ENCODE measurements at places on chromosomes 16 and 17.
A peak's percentile ranks its signal among the peaks of the same experiment; 100 is the strongest.

DNA sequence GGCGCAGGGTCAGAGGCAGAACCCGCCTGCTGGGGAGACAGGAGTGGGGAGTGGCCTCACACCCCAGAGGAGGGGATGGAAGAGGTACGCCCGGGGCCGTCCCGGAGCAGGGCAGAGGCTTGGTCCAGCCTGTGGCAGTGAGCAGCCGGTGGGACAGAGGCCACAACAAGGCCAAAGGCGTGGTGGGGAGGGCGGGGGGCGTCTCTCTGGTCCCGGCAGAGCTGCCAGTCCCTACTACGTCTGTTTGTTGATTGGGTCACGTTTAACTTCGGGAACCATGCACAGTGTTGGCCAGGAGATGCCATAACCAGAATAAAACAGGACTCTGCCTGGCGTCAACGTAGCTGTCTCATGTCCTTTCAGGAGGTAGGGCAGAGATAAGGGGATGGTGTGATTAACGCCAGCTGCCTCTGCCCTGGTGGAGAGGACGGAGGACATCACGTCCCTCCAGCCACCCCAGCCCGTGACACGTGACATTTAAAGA lies 192.8 kb downstream of the BANP start:
- no peak for DNase-seq

DNA sequence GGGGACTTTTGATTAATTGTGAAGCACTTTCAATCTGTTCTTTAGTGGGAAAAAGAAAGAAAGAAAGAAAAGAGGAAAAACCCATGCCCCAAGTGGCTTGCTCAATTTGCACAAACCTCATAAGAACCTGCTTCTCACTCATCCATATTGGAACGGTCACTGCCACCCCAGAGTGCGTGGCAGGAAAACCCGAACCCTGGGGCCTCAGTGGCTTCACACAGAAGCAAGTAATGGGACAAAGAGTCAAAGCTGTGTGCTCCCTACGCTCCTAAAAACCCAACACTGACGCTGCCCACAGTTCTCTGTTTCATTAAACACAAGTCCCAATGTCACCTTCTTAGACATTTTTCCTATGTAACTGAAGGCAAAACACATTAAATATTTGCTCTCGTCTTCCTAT lies 1.2 kb downstream of the SLC6A4 start:
- no peak for DNase-seq

DNA sequence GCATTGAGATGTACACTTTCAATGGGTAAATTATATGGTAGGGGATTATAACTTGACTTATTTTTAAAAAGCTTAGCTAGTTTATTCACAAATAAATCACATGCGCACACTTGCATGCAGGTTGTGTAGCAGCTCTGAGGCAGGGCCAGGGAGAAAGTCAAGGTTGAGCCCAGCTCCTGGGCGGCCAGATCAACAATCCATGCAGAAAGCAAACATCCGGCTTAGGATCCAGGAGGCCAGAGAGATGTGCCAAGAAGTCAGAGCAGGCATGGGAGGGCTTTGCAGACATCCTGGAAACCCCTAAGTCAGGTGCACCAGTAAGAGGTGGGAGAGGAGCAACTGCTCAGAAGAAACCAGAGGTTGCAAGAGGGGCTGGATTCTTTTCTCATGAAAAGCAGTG lies 186.5 kb downstream of the AXIN2 start:
- no peak for DNase-seq

DNA sequence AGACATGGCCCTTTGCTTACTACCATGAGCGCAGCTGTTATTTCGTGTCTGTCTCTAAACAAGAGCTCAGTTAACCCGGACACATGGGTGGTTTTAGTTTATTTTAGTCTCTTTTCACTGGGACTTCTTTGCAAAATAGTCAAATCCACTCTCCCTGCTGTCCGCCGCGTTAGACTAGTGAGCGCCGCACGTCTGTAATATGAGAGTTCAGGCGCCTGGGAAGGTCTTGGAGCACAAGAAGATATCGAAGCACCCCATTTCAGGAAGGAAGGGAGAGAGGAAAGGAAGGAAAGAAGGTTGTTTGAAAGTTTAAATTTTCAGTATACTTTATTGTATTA lies 111.0 kb upstream of the CHMP6 start:
- DNase-seq, result no peak

DNA sequence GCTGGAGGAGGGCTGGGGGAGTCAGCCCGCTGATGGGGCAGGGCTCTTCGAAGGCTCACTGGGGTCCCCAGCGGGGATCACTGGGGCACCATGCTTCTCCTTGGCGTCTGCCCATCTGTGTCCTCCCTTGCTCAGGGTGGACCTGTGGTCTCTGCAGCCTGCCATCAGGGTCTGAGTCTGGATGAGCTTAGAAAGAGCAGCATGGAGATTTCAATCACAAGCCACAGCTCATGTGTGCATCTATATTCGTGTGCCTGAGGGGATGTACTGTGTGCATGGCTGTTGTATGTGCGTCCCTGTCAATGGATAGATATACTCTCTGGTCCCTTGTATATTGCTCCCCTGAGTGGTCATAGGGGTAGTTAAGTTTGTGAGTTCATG lies 126.6 kb upstream of the SDK2 start:
- no peak for DNase-seq

DNA sequence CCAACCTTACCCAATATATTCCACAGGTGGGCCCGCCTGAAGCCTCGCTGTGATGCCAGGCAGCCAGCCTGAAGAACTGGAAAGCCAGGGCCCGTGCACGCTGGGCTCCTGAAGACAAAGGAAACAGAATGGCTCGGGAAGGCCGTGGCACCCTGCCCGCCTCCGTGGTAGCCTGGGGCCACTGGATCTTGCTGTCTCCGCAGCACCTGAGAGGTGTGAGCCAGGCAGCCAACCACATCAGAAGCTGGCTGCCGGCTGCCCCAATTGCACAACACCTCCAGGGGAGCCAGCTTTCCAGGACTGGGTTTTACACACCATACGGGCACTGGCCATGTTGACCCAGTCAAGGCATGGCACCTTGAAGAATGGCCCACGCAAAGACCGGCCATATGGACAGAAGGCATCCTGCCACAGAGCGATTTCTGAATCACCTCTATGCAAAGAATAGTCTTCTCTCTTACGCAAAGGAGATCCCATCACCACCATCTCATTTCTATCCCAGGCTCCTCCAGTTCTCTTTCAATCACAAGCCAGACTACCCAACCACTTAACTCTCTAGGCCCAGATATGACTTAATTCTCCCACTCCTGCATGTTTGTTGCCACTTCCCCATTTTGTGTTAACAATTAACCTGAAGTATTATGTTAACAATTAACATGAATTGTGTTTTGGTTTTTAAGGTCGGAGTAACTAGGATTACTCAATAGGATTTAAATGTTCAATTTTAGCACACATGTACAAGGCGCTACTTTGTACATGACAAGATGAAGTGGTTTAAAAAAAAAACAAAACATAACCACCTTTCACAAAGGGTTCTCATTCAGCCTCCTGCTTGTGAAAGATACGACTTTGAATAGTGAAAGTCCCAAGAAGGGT lies 32.1 kb downstream of the ZFHX3 start:
- no peak for DNase-seq

GRCh38 chr16:16996827-16997226 lies 473.9 kb downstream of the XYLT1 start:
- no peak for DNase-seq

DNA sequence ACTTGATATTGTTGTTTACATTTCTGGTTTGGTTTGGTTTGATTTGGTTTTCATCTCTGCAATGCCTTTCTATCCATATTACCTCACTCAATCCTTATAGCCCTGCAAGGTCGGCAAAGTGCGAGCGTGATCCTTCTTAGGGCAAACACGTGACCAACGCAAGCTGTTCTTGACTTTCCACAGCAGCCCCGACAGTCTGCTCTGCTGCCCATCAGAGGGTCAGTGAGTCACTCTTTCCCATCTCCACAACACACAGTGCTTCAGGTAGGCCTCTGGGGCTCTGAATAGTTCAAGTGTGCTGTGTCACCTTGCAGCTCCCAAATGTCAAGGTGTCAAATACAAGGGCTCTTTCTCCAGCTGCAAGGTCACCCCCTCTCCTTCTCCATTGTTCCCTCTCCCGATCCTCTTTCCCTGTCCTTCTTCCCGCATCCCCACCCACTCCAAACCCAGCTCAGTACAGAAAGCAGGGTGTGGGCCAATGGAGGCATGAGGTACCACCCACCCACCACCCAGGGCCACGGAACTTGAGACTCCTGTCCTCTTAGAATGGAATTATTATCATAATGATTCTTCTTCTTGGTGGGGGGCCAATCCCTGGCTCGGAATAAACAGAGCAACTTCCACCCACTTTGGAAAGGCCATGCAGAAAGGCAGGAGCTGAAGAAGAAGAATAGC lies 139.7 kb downstream of the SLC39A11 start:
- no peak for DNase-seq

- no peak for DNase-seq
Measured at GRCh38 chr16:3732171-3732570, 14.8 kb upstream of the TRAP1 start.

DNA sequence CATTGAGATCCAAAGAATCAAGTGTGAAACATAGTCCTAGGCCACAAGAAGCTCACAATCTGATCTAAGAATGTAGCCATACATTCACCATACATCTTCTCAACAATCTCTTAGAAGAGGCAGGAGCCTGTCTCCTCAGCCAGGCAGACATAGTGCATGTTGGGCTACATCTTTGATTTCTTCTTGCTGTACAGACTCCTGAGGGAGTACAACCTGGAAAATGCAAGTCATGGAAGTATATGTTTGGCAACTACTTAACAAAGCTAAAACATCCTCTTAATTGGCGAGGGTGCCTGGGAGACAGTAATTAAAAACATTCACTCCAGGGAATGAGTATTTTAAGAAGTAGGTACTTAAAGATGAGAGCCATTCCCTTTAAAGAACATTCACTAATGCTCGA lies 79.2 kb upstream of the NOG start:
- no peak for DNase-seq

GRCh38 chr16:65658787-65659220 lies 536.9 kb upstream of the CDH11 start:
- DNase-seq, result no peak

DNA sequence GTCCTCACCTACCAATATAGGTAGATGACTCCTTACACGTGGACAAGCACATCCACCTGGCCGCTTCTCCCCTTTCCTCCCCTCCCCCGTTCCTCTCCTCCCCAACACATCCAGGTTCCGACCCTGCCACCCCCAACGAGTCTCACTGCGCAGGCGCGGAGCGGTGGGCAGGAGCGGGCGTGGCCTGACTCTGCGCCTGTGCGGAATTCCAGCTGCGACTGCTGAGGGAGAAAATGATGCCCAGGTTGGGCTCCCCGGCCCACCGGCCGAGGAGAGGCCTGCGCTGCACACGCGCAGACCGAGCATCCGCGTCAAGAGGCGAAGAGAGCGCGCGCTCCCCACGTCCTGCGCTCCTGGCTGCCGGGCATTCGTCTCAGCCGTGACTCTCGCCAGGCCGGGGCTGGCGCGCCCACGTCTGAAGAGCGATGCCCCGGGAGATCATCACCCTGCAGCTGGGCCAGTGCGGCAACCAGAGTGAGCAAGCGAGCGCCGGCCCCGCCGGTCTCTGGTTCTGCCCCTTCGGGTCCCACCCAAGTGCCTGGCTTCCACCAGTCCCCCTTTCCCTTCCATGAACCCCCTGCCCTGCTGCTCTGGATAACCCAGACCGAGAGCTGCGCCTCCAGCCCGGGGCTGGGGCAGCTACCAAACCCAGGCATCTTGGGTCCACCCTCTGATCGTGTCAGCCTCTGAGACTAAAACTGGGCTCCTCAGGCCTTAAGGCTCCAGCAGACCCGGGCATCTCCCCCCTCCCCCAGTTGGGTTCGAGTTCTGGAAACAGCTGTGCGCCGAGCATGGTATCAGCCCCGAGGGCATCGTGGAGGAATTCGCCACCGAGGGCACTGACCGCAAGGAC lies at the start of gene TUBG2:
TUBG2 (plus strand) TSS at position 206 of the 853 bp plus-strand sequence; CDS start at position 426, 220 bp downstream.
- DNase-seq, result peak; percentile 97

DNA sequence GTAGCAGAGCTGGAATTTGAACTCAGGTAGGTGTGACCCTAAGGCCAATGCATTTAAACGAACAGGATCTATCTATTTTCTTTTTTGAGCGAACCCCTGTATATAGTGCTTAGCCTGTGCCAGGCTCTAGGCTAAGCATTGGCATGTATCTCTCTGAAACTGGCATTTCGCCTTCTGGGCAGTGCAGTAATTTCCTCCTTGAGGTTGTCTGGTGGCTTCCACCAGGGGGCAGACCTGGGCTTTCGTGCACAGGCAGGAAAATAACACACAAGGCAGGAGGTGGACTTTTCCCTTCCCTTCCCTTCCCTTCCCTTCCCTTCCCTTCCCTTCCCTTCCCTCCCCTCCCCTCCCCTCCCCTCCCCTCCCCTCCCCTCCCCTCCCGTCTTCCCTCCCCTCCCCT lies 34.4 kb upstream of the PRKCB start:
- DNase-seq, result peak; percentile 56

DNA sequence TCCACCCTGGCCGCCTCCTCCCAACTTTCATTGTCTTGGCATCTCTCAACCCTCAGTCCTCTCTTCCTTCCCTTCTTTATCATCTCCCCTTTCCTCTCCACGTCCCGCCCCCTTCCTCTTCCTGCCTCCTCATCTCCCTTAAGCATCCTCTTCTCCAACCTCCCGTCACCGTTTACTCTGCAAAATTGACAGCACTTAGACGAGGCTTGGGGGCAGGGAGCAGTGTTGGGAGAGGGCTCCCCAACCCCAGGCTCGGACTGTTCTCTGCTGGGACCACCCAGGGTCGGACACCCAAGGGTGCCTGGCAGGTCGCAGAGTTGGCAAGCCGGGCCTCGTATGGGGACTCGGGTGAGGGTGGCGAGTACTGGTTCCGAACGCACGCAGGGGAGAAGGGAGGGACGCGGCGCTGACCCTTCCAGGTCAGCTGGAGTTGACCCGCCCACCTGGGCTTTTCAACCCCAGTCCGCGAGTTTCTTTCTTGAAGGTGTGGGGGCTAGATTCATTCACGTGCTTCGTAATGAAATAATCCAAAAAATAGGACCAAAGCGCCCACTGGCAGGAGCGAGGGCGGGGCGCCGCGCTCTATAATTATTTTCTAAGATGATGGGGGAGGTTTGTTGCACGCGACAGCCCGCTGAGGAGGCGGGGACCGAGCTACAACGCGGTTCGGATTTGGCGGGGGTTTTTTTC lies 775 bp upstream of the PAGR1 start:
- no peak for DNase-seq

DNA sequence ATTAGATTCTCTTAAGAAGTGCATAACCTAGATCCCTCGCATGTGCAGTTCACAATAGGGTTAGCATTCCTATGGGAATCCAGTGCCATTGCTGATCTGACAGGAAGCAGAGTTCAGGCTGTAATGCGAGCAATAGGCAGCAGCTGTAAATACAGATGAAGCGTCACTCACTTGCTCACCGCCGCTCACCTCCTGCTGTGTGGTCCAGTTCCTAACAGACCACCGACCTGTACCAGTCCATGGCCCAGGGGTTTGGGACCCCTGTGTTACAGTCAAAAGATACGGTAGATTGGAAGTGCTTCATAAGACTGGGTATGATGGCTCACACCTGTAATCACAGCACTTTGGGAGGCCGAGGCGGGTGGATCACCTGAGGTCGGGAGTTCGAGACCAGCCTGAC lies 2.8 kb downstream of the STAT5A start:
- no peak for DNase-seq

Measured in NCI-H774 (cell line).